Stomach (tissue), 19 donors: ENCODE measurements at places on chromosomes 2 and 18. TPM values are rescaled to one million over a fixed set of nuclear protein-coding genes. Genes with fewer than 3 reads are reported as not detected.
A peak's percentile ranks its signal among the peaks of the same experiment; 100 is the strongest.

GRCh38 chr2:154554046-154554445 lies 144.4 kb upstream of the KCNJ3 start:
- no peak for DNase-seq

- no peak for DNase-seq
These were observed 6.6 kb downstream of the DTYMK start for GRCh38 chr2:241680044-241680443.

GRCh38 chr2:162244541-162245031 lies 1.3 kb upstream of the FAP start:
- peak; percentile 53 for DNase-seq

DNA sequence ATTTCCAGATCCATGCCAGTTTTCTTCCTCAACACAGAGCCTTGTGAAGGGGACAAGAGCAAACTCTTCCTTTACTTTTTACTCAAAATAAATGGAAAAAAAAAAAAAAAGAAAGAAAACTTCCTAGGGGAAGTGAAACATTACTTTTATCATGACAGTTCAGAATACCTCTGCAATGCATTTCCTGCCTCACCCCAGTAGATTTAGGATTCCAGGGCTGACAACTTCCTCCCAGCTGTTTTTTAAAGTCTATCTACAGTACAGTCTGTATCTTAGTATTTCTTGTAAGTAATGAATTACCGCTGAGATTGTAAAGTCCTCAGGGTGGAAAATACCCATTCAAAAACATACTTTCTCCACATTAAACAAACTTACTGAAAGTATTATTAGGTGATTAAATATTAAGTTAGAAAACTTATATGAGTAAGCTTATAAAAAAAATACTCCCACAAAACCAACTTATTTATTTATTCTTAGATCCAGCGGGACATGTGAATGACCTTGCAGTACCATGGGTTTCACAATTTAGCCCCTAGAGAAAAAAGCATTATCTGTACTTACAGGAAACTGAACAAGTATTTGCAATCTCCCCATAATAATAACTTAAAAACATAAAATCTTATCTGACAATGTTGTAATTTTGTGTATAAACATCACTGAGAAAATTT lies 117.7 kb downstream of the RBMS1 start:
- DNase-seq: no peak

DNA sequence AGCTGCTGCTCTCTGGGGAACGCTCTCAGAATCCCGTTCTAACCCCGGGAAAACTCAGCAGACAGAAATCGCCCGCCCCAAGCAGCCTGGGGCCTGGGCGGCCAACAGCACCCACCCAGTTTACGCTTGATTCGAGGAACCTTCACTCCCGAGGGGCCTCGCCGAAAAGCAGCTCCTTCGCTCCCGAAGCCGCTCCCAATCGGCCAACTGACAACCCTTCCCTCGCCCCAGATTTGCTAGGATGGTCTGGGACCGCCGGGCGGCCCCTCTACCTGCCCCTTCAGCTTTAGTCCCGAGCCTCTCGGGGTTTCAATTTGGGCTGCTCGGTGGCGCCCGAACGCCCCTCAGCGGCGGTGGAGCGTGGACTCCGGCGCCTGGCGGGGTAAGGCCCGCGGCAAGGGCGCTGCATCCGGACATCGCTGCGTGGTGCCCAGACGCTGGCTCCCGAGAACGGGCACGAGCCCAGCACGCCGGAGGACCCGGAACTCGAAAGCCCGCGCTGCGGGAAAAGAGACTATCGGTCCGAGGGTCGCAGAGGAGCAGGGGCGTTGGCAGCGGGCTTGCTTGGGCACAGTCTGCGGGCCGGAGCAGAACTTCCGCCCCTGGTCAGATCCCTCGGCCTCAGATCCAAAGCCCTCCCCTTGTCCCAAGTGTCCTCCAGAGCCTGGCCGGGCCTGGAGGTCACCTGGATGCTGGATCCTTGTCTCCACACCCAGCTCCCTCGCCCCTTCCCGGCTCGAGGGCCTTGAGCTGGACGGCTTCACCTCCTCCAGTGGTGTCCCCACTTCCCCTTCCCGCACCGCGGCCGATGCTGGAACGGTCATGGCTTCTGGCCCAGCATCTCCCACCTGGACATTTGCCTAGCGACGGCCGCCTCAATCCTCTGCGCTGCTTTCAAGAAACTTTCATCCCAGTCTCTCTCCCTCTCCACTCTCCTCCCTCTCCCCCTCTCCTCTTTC lies 3.0 kb upstream of the OTX1 start:
- no peak for DNase-seq

DNA sequence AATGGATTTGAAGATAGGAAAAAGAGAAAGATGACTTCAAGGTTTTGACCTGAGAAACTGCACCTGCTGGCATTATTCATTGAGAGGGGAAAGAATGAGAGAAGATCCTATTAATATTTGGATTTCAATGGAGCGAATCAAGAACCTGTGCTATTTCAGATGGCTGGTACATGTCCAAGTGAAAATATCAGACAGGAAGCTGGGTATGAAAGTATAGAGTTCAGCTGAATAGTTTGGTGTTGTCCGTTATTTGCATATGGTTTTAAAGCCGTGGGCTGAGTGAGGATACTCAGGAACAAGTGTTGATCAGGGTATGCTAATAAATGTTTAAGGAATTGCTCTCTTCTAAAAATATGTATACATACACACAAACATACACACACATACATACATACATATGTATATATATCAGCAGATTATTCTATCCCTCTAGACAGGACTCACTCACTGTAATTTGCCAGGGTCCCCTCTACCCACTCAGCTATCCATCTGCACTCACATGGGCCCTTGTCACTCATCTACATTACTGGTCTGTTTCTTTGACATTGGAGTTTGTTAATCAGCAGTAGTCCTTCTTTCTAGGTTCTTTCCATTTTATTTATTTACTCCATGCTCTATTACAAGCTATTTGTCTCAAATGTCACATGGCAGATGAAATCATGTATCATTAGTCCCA lies 33.9 kb upstream of the IKZF2 start:
- DNase-seq: no peak

DNA sequence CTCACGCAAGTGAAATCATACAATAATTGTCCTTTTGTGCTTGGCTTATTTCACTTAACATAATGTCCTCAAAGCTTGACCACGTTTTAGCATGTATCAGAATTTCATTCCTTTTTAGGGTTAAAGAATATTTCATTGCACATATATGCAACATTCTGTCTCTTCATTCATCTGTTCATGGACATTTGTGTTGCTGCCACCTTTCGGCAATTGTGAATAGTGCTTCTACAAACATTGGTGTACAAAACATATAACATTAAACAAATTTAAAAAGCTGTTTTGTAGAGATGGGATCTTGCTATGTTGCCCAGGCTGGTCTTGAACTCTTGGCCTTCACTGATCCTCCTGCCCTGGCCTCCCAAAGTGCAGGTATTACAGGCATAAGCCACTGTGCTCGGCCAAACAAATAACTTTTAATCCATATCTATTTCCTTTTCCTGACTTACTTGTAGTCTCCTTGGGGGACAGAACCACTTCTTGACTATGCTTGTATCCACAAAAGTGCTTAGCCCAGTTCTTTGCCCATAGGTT lies 209.3 kb downstream of the SLC4A3 start:
- no peak for DNase-seq

- no peak for DNase-seq
These were observed 49.3 kb downstream of the ZNF516 start for GRCh38 chr18:76445741-76446232.

Gene TRABD2A
- polyA plus RNA-seq: not detected

Gene FSHR
- polyA plus RNA-seq: not detected

Gene SMC6
- polyA plus RNA-seq: 9.3 TPM
